ENCODE measurements at places on chromosomes 1 and 21. TPM values are rescaled to one million over a fixed set of nuclear protein-coding genes. Genes with fewer than 3 reads are reported as not detected.
A peak's percentile ranks its signal among the peaks of the same experiment; 100 is the strongest.

DNA sequence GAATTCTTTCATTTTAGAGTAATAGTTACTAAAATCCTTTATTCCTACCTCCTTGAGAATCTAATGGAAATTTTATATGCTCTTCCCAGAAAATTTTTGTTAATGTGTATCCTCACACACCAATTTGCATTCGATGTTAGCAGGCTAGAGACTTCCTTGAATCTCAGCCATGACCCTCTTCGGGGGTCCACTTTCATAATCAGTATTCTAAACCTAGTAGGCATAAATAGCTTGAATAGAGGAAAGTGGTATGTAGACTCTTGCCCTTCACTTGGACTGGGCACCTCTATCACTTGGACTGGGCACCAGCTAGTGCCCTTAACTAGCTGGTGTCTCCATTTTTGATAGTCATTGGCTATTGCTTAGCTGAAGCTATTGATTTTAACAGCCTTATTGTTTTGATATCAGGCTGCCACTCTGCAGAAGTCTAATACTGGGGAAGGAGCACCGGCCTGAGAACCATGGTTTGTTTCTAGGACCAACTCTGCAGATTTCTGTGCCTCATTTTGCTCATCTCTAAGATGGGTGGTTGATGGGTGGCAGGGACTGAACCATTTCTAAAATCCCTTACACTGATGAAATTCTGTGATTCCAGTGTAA is 42.8 kb downstream of the MRPL39 start:
- no peak for DNase-seq

GRCh38 chr1:208036918-208037766 is 126.2 kb upstream of the CD34 start:
- DNase-seq, result no peak

GRCh38 chr1:241652012-241652411 is at the start of gene WDR64:
TSS of gene WDR64 (plus strand) at chr1:241652281. CDS start at chr1:241652485, 204 bp downstream.
- no peak for DNase-seq

- peak; percentile 88 for DNase-seq
Observed at GRCh38 chr1:200905411-200906052, 10.8 kb downstream of the INAVA start.

ST6GALNAC5 gene
- 0.80 TPM for total RNA-seq

DNA sequence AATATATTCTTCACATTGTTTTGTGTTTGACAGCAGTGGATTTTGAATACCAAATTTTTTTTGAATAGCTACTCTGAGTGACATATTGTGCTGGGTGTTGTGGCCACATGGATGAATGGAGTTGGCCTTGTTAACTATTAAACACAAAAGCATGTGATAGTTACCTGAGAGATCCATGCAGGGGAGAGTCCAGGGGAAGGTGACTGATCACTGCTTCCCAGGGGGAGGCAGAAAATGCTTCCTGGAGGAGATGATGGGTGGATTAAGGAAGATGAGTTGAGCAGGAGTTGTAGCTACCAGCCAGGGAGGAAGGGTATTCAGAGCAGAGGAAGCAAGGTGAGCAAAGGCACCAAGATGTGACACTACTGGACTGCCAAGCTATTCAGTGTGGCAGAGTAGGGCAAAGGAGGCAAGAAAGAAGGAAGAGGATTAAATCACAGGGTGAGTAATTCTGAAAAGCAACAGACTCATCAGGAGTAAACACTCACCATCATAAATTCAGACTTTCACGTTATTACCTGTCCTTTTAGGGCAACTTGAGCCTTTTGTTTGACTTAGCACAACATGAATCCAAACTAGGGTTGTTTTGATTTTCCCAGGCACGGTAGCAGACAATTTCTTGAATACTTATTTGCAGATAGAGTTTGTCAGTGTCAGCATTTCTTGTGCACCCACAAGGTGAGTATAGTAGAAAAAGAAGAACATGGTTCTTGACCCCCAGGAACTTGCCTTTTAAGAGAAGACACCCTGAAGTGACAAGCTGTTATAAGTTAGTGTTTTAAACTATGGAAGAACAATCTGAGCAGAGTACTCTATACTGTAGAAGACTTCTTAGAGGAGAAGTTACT is 4.2 kb downstream of the CD46 start:
- peak; percentile 57 for DNase-seq

Data from renal cortical epithelial cell (primary cell).